Suppressor macrophage treated with lipopolysaccharide for 4 hours (primary cell): ENCODE measurements at places on chromosomes 16 and 17.
A peak's percentile ranks its signal among the peaks of the same experiment; 100 is the strongest.

DNA sequence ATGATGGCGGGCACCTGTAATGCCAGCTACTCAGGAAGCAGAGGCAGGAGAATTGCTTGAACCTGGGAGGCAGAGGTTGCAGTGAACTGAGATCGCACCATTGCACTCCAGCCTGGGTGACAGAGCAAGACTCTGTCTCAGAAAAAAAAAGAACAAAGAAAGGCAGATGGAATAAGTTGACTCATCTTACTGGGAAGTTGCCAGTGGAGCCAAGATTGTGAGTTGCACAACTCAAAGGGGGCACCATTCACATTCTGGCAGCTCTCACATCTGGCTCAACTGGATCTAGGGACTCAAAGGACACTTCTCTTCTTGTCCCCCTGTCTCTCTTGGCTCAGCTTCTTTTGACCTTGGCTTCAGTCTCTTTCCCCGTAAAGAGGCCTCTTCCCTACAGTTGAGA, 53.7 kb upstream of the ETV4 start:
- peak; percentile 68 for DNase-seq

GRCh38 chr17:60248618-60249289, 99.0 kb downstream of the CA4 start:
- DNase-seq = no peak

- no peak for DNase-seq
Measured at GRCh38 chr16:31269541-31269940, 9.8 kb downstream of the ITGAM start.

DNA sequence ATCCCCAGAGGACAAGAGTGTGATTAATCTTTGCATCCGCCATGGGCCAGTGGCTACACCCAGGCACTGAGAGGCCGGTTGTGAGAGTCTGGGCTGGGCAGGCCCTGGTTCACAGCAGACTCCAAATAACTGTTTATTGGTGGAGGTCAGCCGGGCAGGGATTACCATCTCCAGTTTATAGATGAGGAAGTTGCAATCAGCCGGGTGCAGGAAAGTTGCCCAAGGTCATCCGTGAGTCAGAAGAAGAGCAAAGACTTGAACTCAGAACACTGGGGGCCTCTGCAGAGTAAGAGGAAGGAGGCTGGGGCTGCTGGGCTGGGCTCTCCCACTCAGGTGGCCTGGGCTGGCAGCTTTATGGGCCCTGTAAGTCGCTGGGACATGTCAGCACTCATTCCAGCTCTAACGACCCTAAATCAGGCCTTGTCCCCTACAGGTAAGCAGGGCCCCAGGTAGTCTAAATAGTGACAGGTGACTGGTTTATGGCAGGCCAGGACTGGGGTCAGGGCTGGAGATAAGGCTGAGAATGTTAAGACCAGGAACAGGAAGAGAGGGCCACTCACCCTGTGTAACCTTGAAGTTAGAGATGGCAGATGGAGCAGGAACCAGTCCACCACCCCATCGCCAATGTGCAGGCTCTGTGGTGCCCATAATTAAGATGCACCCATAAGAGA, 2.1 kb upstream of the CA4 start:
- no peak for DNase-seq

DNA sequence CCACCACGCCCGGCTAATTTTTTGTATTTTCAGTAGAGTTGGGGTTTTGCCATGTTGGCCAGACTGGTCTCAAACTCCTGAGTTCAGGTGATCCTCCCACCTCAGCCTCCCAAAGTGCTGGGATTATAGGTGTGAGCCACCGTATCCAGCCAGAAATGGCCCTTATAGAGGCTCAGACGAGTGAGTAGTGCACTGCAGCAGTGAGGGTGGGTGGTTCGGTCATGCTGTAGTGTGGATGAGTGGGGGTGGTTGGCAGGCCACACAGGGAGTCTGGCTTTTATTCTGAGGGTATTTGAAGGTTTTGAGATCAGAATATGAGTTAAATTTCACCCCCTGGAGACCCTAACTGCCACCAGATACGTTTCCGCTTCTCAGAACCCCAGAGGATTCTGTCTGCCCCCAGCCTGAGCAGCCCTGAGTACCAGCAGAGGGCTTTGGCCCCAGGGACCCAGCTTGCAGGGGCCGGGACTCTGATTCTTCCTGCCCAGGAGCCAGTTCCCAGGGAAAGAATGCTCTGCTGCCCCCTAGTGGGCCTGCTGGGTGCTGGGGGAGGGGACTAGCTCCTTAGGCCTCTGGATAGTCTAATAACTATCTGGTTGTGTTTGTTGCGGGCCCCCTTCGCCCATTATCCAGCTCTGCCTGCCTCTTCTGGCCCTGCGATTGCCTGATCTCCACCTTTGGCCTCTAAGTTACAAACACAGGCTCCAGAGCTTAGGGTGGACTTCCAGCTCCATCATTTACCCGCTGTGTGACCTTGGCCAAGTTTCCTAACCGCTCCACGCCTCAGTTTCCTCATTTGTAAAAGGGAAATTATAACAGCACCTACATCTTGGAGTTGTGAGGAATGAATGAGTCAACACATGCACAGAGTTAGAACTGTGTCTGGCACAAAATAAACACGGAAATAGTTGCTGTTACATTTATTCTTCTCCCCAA, 2.0 kb downstream of the ZNF771 start:
- DNase-seq = peak; percentile 95

DNA sequence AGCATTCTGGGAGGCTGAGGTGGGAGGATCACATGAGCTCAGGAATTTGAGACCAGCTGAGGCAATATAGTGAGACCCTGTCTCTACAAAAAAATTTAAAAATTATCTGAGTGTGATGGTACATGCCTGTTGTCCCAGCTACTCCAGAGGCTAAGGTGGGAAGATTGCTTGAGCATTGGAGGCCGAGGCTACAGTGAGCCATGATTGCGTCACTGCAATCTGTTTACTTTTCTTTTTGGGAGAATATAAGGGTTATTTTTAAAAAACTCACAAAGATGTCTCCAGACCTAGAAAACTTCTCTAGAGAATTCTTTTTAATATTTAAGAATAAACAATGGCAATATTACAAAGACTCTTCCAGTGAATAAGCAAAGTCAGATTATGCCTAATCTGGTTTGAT, 226.9 kb downstream of the BCAS3 start:
- no peak for DNase-seq

- DNase-seq = no peak
Measured at GRCh38 chr17:33475594-33475993, 182.5 kb upstream of the ASIC2 start.

DNA sequence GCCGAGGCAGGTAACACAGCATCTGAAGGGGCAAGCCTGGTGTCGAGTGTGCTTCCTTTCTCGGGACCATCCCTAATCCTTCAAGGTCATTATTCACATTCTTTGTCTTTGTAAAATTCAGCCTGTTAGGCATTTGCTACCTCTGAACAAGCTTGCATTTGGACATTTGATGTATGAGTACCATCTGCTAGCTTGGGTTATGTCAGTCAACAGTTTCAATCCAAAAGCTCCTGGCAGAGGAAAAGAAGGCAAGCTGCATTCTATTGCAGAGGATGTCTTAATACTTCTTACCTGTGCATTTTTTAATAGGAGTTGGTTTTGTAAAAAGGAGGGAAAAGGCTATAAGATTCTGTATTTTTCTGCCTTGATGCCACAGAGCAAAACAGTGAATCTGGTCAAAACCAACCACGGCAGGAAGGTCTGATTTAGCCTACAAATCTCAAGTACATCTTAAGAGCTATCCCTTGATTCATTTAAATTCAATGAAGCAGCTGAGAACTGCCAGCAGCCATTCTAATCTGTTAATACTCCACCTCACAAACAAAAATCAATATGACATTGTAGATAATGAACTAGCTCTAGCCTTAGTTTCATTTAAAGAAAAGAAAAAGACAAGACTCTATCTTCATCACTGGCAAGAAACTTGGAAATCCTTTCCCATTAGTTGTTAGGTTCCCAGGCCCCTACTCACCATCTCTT, 39.0 kb downstream of the TEX2 start:
- DNase-seq = no peak
